HepG2 (cell line): ENCODE measurements at places on chromosomes 11 and 22. TPM values are rescaled to one million over a fixed set of nuclear protein-coding genes. Genes with fewer than 3 reads are reported as not detected.

- no peak overlapping the region for H3K4me3 ChIP-seq
- DNase-seq: no peak
- H3K36me3 ChIP-seq: no peaks in the 10 kb centered on the region
- no peaks in the 10 kb centered on the region for H3K27me3 ChIP-seq
- no peaks in the 10 kb centered on the region for H3K4me1 ChIP-seq
Measured at GRCh38 chr11:92329646-92330045, 105.0 kb downstream of the FAT3 start.

DYNC2H1 gene
- total RNA-seq: 0.66 and 1.2 TPM in 2 replicates

DNA sequence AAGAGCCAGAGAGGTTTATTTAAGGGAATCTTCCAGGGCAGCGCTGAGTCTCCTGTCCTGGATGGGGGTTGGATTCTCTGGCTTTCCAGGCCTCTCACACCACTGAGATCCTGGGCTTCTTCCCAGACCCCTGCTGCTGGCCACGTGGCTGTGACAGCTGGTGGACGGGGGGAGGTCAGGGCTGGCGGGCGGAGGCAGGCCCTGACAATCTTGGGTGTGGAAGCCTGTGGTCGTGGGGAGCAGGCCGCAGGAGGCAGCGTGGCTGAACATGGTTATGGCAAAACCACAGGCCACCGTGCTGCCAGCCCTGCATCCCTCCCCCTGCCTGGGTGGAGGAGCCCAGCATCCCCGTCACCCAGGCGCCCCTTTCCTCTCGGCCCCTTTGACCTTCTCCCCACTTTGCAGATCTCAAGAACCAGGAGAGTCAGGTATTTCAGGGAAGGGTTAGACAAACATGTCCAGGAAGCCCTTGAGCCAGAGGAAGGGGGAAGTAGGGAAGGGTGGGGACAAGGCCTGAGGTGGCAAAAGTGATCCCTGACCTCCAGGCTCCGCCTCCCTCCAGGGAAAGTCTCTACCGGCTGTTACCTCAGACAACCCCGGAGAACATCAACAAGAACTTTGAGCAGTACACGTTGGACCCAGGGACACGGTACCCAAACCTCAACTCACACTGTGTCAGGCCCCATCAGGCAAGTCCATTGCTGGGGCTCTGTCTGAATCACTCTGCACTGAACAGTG, 111.8 kb downstream of the MICAL2 start:
- peak; percentile 35 for DNase-seq
- peaks cover 75% of the 10 kb centered on the region for H3K4me1 ChIP-seq
- H3K4me3 ChIP-seq: no peak overlapping the region
- no peaks in the 10 kb centered on the region for H3K36me3 ChIP-seq
- H3K27ac ChIP-seq: no peak overlapping the region
- no peaks in the 10 kb centered on the region for H3K27me3 ChIP-seq

TMEM132A gene
- 8.4 and 32.9 TPM in 2 replicates for total RNA-seq

SYCE3 gene
- total RNA-seq: not detected in 2 replicates

ACRV1 gene
- total RNA-seq: not detected in 2 replicates

GRCh38 chr11:27216270-27217149, 146.5 kb downstream of the CCDC34 start:
- H3K27ac ChIP-seq: no peak overlapping the region
- H3K27me3 ChIP-seq: no peaks in the 10 kb centered on the region
- no peak for DNase-seq
- no peaks in the 10 kb centered on the region for H3K36me3 ChIP-seq
- no peak overlapping the region for H3K4me3 ChIP-seq
- peaks cover 46% of the 10 kb centered on the region for H3K4me1 ChIP-seq

GRCh38 chr11:36238036-36238631, 51.1 kb downstream of the COMMD9 start:
- DNase-seq: no peak
- no peaks in the 10 kb centered on the region for H3K36me3 ChIP-seq
- H3K4me1 ChIP-seq: no peaks in the 10 kb centered on the region
- no peak overlapping the region for H3K27ac ChIP-seq

OR5W2 gene
- total RNA-seq: not detected in 2 replicates

- peaks cover 4% of the 10 kb centered on the region; the same call in 1 of the 2 replicates for H3K4me1 ChIP-seq
- H3K4me3 ChIP-seq: peak overlapping the region; percentile 52; the same call in 1 of the 2 replicates
- H3K27ac ChIP-seq: no peak overlapping the region
- no peak for DNase-seq
- H3K27me3 ChIP-seq: peaks cover 30% of the 10 kb centered on the region; the same call in 2 of the 3 replicates
- H3K36me3 ChIP-seq: no peaks in the 10 kb centered on the region
Measured at GRCh38 chr11:30585125-30585891, 845 bp downstream of the MPPED2 start.

- DNase-seq: no peak
- H3K27ac ChIP-seq: no peak overlapping the region
- peaks cover 36% of the 10 kb centered on the region for H3K4me1 ChIP-seq
- H3K4me3 ChIP-seq: no peak overlapping the region
- no peaks in the 10 kb centered on the region; the same call in 2 of the 3 replicates for H3K27me3 ChIP-seq
- peaks cover 17% of the 10 kb centered on the region for H3K36me3 ChIP-seq
Measured at GRCh38 chr11:47843361-47844055, 4.6 kb downstream of the NUP160 start.

- peaks cover 37% of the 10 kb centered on the region for H3K4me1 ChIP-seq
- no peak overlapping the region for H3K27ac ChIP-seq
- no peak for DNase-seq
- no peaks in the 10 kb centered on the region for H3K27me3 ChIP-seq
- no peak overlapping the region for H3K4me3 ChIP-seq
- H3K36me3 ChIP-seq: peaks cover 3% of the 10 kb centered on the region; the same call in 1 of the 2 replicates
Measured at GRCh38 chr11:7586376-7586775, 72.6 kb downstream of the PPFIBP2 start.

GRCh38 chr22:17858033-17858432, 83.8 kb upstream of the BID start:
- H3K36me3 ChIP-seq: peaks cover 4% of the 10 kb centered on the region
- H3K4me1 ChIP-seq: no peaks in the 10 kb centered on the region
- H3K4me3 ChIP-seq: no peak overlapping the region
- DNase-seq: no peak
- H3K27ac ChIP-seq: no peak overlapping the region

GRCh38 chr11:121336279-121336937, 43.8 kb downstream of the SC5D start:
- no peak overlapping the region for H3K27ac ChIP-seq
- peaks cover 16% of the 10 kb centered on the region for H3K27me3 ChIP-seq
- H3K36me3 ChIP-seq: no peaks in the 10 kb centered on the region
- DNase-seq: no peak
